ENCODE measurements at places on chromosomes 2 and 18.

DNA sequence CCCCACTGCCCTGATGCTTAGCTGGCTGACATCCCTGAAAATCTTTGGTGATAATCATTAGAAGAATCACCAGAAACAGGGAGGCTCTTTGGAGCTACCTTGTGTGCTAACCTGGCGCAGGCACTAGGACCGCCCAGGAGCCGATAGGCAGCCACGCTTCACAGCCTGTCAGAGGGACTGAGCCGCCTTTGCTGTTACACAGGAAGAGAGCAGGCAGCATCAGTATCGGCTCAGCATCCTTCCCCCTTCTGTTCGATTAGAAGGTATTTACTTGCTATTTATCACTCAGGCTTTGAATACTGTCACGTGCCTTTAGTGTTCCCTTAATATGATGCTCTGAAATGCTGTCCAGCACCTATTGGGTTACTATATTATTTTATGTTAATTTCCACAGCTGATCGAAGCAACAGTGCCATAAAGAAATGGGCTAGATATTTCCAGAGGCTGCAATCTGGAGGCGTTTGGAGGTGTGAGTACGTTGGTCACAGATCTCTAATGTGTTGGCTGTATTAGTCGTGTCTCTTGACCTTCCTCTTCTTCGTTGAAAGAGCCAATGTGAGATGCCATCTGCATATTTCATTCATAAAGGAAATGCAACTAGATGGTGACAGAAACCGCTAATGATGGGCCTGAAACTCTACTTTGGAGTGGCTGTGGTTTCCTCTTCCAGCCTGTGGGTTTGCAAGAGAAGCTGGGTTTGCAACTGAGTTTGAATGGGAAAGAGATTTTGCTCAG lies 110.4 kb upstream of the RAB27B start:
- DNase-seq: no peak

GRCh38 chr2:72004976-72005375 lies 142.7 kb downstream of the CYP26B1 start:
- no peak for DNase-seq

- DNase-seq: no peak
These were observed 174.0 kb upstream of the MYCN start for GRCh38 chr2:15766303-15766861.

- DNase-seq: no peak
These were observed 73.5 kb upstream of the C2orf15 start for GRCh38 chr2:99067871-99068625.

DNA sequence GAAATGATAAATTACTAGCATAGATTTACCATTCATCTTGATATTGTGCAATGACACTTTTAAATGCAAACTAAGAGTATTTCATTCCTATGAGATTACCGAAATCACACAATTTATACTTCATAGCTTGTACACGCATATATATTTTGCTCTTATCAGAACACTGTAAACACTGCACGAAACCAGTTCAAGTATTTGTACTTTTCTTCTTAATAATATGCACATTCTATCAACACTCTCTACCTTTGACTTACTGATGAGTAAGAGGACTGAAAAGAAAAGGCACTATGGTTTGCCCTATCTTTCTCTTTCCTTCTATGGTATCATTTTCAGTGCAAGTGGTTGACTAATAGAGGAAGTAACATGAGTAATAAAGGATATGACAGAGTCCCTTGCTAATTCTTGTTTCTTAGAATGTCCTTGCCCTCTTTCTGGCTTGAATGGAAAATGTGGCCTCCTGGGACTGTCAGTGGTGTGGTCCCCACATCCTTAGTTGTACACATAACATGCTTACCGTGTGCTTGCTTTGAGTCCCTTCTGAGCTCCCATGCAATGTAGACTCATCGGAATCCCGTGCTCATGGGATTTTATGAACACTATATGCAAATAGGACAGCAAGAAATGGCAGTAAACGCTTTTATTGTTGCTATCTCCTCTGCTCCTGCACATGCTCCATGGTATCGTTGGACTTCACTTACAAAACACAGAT lies 363.5 kb upstream of the TNP1 start:
- peak; percentile 94 for DNase-seq

DNA sequence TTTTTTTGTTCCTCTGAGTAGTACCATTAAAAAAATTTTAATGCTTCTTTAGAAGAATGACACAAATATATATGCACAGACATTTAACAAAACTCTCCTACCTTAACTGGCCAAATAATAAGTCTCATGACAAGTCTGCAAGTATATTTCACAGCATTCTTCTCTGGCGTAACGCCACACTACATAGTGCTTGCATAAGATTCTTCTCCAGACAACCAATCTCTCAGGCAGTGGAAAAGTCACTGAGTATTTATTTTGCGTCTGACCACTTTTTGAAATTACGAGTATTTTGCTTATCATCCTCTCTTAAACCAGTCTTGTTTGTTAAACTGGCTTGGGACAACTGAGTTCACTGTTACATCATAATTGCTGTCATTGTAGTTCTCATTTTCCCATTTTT lies 749.2 kb downstream of the ADCYAP1 start:
- DNase-seq: no peak

- DNase-seq: no peak
These were observed 32.1 kb downstream of the PPM1B start for GRCh38 chr2:44200759-44201158.

DNA sequence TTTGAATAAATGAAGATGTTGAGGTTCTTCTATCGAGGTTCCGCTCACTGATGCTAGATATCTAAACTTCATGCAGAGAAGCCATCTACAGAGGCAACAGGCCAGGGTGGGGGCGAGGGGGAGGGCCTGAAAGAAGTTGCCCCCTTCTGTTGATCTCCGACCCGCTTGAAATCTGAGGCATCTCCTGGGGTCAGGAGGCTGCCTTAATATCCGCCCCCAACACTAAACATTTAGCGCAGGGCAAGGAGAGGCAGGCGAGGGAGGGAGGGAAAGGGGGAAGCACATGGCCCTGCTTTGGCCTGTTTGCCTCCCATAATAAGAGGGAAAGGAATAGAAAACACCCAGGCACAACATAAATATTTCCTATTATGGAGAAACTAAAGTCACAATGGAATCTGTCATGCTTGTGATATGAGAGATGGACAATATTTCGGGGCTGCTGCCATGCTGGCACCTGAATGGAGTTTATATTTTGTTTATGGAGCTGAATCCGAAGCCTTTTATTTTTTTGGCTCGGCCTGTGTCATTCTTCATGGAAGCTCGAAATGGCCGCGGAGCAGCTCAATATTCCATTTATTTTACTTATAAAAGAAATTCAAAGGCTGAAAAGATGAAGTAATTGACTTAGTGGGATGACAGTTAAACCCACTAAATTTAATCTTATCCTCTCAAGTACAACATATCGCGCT lies 221.1 kb downstream of the INSIG2 start:
- peak; percentile 14 for DNase-seq

GRCh38 chr18:6661692-6662415 lies 67.7 kb upstream of the ARHGAP28 start:
- DNase-seq: no peak

- no peak for DNase-seq
These were observed 1071.7 kb downstream of the RPIA start for GRCh38 chr2:89763254-89763580.

GRCh38 chr2:85504778-85505261 lies 34.1 kb upstream of the MAT2A start:
- peak; percentile 99 for DNase-seq

DNA sequence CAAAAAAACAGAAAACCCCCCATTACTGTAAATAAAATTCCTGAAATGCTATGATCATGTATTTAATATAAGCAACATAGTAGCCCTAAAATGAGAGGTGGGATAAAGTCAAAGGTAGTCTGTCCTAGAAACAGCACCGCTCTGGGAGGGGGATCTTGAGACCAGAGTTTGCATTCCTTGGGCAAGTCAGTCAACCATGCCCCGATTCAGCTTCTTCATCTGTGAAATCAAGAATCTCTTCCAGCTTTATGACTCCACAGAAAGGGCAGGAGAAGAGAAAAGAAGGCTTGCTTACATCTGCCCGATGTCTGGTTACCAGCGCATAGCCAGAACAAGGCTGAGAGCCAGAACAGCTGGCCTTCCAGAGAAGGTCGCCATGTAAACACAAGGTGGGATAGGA lies 2.1 kb upstream of the FBLN7 start:
- no peak for DNase-seq

- DNase-seq: no peak
These were observed 25.0 kb downstream of the ZAP70 start for GRCh38 chr2:97738179-97739019.

DNA sequence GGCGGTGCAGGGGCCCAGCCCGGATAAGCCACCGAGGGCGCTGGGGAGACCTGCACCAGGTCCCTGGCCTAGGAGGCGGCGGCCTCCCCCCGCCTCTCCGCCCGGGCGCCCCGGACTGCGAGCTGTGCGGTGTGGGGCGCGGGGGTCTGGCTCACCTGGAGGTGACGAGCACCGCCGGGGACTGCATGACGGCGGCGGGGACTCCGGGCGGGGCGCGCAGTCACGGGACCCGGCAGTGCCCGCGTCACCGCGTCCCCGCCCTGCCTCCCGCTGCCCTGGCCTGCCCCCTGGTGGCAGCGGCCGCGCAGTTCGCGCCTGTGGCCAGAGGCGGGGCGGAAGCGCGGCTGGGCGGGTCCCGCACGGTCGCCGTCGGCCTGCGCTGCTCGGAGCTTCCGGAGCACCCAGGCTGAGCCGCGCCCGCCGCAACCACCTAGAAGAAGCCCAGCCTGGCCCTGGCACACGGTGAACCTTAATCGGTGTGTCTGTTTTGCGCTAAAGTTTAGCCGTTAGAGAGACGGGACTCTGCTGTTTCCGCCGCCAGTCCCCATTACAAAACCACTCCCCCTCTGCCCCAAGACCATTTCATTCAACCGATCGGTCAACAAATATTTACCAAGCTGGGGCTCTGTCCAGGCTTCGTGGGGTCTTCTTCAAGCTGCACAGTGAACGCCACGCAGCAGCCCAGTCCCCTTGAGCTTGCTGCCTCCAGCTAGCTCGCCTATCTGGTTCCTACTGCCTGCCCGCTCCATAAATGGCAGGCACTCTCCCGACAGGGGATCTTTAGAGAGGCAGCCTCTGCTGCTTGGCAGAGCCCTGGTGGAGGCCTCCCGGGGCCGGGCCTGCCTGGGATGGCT lies at the start of gene HS1BP3:
TSS of gene HS1BP3 (minus strand) at position 222 of the 854 bp plus-strand sequence. CDS start at position 187, 35 bp downstream.
- DNase-seq: peak; percentile 66

DNA sequence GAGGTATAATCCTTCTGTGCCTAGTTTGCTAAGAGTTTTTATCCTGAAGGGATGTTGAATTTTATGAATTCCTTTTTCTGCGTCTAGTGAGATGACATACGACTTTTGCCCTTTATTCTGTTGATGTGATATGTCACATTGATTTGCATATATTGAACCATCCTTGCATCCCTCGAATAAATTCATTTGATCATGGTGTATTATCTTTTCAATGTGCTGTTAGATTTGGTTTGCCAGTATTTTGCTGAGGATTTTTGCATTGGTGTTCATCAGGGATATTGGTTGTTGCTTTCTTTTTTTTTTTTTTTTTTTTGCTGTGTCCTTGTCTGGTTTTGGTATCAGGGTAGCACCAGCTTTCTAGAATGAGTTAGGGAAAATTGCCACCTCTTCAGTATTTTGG lies 9.1 kb downstream of the GCC2 start:
- no peak for DNase-seq

GRCh38 chr2:174339561-174340399 lies 5.0 kb downstream of the SP9 start:
- DNase-seq: no peak

GRCh38 chr2:218569661-218570500 lies 1.2 kb downstream of the CNOT9 start:
- peak; percentile 72 for DNase-seq

DNA sequence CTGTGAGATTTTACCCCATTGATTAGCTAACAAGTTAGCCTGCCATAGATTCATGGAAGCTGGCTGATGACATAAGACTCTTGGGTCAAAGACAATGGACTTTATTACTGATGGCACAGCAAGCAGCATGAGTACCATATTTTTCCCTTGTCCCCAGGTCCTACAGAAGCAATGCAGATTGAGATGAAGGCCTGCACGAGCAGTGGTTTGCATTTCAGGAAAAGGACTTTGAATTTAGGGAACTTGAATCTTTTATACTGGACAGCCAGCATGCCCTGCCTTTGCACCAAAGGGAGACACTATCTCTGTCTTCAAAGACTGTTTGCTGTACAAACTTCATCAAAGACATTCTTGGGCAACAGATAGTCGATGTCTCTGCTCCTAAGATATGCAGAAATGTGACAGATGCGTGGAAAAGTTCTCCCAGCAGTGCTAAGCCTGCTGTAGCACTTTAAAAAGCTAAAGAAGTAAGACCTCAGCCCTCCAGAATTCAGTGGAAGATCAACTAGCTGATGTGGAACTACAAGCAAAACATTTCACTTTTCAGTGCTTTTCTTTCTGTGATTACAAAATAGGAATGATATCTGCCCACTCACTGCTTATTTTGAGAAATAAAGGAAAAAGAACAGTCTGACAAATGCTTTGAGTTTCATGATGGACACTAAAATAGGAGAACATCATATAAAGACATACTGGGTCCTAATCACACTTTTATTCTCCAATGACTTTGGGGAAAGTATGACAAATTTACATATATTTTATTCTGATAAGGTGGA lies 44.4 kb upstream of the TANK start:
- DNase-seq: no peak

DNA sequence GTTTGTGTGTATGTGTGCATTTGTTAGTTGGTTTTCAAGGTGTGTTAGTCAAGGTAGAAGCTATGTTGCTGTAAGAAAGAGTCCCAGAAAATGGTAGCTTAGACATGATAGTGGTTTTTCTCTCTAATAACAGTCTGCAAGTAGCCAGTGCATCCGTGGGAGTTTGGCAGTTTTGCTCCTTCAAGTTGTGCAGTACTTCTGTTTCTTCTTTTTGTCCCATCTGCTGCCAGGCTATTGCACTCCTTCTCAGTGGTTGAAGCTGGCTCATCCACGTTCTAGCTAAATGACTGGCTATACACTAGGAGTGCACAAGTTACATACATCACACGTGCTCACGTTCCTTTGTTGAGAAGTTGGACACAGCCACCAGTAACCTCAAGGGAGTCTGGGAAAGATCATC lies 134.7 kb downstream of the ASXL3 start:
- no peak for DNase-seq

DNA sequence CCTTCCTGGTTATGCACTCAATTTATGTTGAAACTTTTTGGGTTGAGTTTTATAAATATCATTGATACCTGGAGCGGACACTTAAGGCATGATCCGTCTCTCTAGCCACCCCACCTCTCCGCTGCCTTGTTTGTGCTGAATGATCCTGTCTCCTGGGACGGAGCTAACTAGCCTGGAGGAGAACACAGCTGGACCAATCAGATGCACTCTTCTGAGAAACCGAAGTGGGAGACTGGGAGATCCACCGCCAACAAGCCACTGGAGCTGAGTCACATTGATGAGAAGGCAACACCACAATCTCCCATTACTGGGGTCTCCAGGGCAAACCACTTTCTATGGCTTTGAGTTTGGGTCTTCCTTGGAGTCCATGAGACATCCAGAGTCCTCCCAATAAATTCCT lies 29.3 kb downstream of the CYP26B1 start:
- no peak for DNase-seq

GRCh38 chr18:3900327-3900726 lies 450.4 kb downstream of the TGIF1 start:
- DNase-seq: no peak

DNA sequence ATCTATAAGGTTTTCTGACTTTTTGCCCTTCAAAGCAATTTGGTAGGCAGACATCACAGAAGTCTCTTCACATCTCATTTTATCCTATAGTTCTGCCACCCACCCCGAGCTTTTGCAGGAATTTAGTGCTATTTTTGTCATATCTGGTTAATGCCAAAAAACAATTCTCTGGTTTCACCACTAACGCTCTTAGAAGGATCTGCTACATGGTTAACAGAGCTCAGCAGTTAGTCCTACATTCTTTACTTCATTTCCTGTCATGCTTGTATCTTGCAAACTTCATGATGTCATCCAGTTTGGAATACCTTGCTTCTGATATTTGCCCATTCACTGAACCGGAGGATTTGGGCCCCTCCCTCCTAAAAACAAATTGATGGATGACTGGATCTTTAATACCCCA lies 116.8 kb upstream of the SERPINE2 start:
- no peak for DNase-seq
